Immature natural killer cell (primary cell): ENCODE measurements at places on chromosomes 3 and 15. TPM values are rescaled to one million over a fixed set of nuclear protein-coding genes. Genes with fewer than 3 reads are reported as not detected.

The DUOXA2 gene
- not detected for polyA plus RNA-seq

- DNase-seq = no peak
- no peak overlapping the region for H3K27ac ChIP-seq
- H3K36me3 ChIP-seq = no peaks in the 10 kb centered on the region
- no peaks in the 10 kb centered on the region for H3K4me1 ChIP-seq
These were observed 208.4 kb upstream of the TRIM42 start for GRCh38 chr3:140469491-140469890.

DNA sequence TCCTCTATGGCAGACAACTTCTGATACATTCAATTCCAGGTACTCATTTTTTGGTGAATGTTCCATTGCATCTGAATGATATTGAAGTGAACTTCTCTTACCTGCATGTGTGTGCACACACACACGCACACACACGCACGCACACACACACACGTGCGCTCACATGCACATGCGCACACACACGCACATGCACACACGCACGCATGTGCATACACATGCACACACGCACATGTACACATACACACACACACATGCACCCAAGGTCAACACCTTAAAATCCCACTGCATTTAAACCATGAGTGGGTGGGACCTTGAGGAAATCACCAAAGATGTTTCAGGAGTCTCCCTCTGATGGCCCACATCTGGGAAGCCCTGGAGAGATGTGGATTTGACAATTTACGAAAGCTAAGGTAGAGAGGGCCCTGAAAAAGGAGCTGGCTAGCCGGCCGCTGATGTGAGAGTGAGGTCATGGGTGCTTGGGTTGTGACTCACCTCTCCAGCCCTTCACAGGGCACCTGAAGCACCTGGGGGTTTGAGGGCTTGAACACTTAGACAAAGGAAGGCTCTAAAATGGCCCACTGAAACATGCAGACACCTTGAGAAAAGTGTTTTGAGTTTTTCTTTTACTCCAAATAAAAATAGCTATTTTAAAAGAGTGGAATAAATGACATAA lies 269.1 kb upstream of the LRRFIP2 start:
- H3K4me3 ChIP-seq = no peak overlapping the region
- H3K4me1 ChIP-seq = no peaks in the 10 kb centered on the region
- H3K27ac ChIP-seq = no peak overlapping the region
- peaks cover 11% of the 10 kb centered on the region for H3K27me3 ChIP-seq
- no peaks in the 10 kb centered on the region for H3K36me3 ChIP-seq

GRCh38 chr15:85006201-85006600 lies 24.5 kb downstream of the PDE8A start:
- no peaks in the 10 kb centered on the region for H3K36me3 ChIP-seq
- peaks cover 74% of the 10 kb centered on the region for H3K4me1 ChIP-seq
- no peak for DNase-seq
- peaks cover 3% of the 10 kb centered on the region for H3K27me3 ChIP-seq
- no peak overlapping the region for H3K4me3 ChIP-seq
